ENCODE measurements at places on chromosomes 5 and 9. TPM values are rescaled to one million over a fixed set of nuclear protein-coding genes. Genes with fewer than 3 reads are reported as not detected.

DNA sequence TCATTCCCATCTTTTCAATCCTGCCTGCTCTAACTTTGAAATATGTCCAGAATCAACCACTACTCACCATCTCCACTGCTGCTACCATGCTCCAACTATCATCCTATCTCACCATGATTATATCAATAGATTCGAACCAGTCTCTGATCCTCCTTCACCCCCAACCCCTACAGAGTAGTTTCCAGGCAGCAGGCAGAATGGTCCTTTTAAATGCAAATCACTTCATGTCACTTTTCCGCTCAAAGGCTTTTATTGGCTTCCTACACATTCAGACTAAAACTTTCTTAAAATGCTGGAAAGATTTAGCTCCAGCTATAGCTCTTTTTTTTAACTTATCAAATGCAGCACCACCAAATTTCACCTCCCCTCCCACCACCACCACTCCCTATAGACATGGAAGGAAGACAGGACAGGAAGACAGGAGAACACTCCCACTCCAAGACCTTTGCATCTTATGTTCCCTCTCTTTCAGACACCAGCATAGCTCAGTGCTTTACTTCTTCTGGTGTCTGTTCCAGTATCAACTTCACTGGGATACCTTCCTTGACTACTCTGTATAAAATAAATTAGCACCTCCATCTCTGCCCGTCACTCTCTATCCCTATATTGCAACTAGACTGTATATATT lies 9.9 kb upstream of the PPP2R2B start:
- no peak overlapping the region for H3K4me3 ChIP-seq
- DNase-seq: no peak

The IFNA10 gene
- not detected for polyA plus RNA-seq

GRCh38 chr9:127535396-127535795 lies 76.7 kb upstream of the STXBP1 start:
- peaks cover 6% of the 10 kb centered on the region for H3K36me3 ChIP-seq
- H3K27ac ChIP-seq: peak overlapping the region; percentile 79
- H3K4me3 ChIP-seq: no peak overlapping the region
- DNase-seq: no peak
- H3K4me1 ChIP-seq: peaks cover 48% of the 10 kb centered on the region

DNA sequence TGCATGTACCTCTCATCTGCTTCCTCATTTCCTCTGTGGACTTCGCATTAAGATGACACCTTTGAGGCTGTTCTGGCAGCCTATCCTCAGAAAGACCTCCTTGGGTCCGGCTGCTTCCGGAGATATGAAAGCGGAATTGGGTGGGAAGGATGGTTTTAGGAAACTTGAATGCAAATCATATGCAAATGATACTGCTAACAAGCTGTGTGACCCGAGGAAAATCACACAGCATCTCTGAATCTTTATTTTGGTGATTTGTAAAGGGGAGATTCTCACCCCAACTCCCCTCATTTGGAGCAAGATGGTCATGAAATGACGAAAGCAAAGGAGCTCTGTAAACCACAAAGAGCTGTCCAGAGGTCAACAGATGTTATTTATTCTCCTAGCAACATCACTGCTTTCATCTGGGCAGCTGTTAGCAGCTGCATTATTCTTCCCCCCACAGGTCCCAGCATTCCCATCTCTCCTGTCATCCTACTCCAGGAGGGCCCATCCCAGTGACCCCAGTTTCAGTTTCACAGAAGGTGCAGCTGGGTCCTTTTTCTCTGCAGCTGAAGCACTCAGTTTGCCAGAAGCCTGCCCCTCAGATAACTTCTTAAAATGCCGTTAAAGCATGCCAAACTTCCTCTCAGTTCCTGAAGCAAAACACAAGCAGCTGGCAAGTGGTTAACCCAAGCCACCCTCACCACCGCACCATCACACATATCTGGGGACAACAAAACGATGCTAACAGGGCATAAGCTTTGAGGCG lies 269.5 kb downstream of the SEC61B start:
- no peaks in the 10 kb centered on the region for H3K27me3 ChIP-seq
- H3K27ac ChIP-seq: no peak overlapping the region
- H3K4me3 ChIP-seq: no peak overlapping the region
- H3K4me1 ChIP-seq: peaks cover 12% of the 10 kb centered on the region
- DNase-seq: peak; percentile 47

- H3K4me3 ChIP-seq: no peak overlapping the region
- no peaks in the 10 kb centered on the region for H3K27me3 ChIP-seq
- H3K4me1 ChIP-seq: no peaks in the 10 kb centered on the region
- H3K36me3 ChIP-seq: no peaks in the 10 kb centered on the region
- H3K27ac ChIP-seq: no peak overlapping the region
- DNase-seq: peak; percentile 84
Observed at GRCh38 chr9:34547960-34548611, 25.3 kb upstream of the ENHO start.

The EMB gene
- polyA plus RNA-seq: 0.20 TPM

The PCDHB12 gene
- 0.53 TPM for polyA plus RNA-seq

The CDC42SE2 gene
- 13.7 TPM for polyA plus RNA-seq

The TCF7 gene
- 2.7 TPM for polyA plus RNA-seq

- no peaks in the 10 kb centered on the region for H3K36me3 ChIP-seq
- peaks cover 35% of the 10 kb centered on the region for H3K4me1 ChIP-seq
- peak overlapping the region; percentile 31 for H3K4me3 ChIP-seq
- H3K27me3 ChIP-seq: no peaks in the 10 kb centered on the region
- peak; percentile 64 for DNase-seq
Observed at GRCh38 chr5:68534131-68534940, 318.8 kb downstream of the PIK3R1 start.

The DMRT2 gene
- not detected for polyA plus RNA-seq
